ENCODE measurements at places on chromosomes 7 and 10.

- no peak for DNase-seq
Measured at GRCh38 chr10:116771101-116771958, 29.0 kb upstream of the HSPA12A start.

GRCh38 chr7:158716802-158717201 lies 12.2 kb upstream of the NCAPG2 start:
- no peak for DNase-seq

DNA sequence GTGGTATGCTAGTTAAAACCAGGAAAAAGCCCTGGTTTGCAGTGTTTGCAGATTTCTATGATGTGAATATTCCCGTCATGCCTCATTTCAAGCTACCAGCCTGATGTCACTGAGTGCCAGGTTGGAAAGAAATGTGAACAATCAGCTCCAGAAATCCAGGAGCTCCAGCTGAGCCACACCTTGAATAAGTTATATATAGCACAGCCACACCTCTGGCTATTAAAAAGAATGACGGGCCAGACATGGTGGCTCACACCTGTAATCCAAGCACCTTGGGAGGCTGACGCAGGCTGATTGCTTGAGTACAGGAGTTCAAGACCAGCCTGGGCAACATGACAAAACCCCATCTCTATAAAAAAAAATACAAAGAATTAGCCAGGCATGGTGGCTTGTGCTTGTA lies 18.7 kb upstream of the SLF2 start:
- DNase-seq = no peak

DNA sequence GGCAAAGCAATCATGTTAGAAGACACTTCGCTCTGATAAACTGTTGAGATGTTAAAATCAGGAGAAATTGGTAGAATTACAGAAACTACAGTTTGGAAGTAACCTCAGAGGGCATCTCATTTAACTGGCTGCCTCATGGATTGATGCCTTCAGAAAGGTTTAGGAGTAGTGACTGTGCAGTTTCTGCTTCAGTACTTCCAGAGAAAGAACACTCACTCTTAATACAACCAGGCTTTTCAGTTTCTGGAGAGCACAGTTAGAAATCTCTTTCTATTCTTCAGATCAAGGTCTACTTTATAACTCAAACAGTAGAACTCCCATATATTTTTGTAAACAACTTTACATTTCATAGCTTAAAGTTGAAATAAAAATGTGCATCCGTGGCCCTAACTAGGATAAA lies 1358.9 kb upstream of the LRRTM3 start:
- DNase-seq = no peak

- DNase-seq = no peak
Measured at GRCh38 chr10:106338486-106338885, 826.0 kb downstream of the SORCS1 start.

- DNase-seq = no peak
Measured at GRCh38 chr10:33241351-33241750, 93.1 kb downstream of the NRP1 start.

GRCh38 chr7:24574386-24574785 lies 1.1 kb downstream of the PALS2 start:
- DNase-seq = no peak

DNA sequence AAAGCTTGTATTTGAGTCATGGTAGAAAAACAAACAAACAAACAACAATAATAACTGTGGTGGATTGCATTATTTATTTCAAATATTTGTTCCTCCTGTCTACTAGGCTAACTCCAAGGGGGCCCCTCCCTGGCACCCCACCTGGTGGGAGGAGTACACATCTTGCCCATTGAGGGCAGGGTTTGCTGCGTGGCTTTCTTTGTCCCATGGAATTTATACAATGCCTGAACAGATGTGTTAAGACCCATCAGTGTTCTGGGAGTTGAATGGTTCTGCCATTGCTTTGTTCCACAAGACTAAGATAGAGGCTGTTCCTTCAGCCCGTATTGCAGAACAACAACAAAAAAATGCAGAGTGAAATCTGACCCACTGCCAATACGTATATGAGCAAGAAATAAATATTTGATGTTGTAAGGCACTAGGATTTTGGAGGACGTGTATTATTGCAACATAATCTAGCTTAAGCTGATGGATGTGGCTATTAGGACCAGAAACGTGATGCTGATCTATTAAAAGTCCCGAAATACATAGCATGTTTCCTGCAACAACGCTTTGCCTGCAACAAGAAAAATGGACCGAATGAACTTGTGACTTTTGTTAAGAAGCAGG lies 119.1 kb upstream of the JCAD start:
- DNase-seq = no peak

DNA sequence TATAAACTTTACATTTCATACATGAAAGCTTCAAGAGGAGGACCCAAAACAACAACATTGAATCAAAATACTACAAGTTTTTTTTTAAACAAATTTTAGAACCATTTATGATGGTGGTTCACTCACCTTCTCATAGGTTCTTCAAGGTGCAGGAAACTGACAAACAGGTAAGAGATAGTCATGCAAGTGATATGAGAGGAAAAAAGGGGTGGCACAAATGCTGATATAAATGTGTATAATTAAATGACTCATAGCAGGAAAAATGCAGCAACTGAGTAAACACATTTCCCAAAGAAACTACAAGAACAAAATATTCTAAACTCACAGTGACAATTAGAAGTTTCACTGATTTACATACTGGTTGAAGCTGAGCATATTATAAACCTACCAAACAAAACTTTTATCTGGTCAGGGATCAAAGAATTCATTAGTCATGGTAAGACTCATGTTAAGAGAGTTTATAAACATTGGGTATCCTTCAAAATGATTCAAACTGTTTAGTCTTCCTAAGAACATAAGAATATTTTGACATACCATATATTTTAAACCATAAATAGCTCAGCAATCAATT lies 14.1 kb downstream of the ZWINT start:
- DNase-seq = no peak

- DNase-seq = no peak
Measured at GRCh38 chr10:791639-792038, 102.2 kb upstream of the DIP2C start.

DNA sequence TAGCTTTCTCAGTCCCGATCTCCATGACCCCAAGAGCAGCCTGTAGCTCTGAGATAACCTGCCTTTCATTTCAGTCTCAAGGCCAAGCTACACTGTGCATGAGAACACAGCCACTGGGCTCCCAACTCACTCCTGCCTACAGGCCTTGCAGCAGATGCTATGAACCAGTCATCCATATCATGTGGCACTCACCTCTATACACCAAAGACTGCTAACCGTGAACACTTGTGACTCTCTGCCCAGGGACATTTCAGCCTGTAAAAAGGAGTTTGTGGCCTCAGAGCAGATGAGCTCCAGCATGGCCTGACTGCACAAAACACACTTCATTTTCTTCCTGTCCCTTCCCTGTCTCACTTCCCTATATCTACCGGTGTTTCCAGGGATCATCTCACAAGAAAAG lies 56.9 kb upstream of the NPY start:
- DNase-seq = no peak

- no peak for DNase-seq
Measured at GRCh38 chr7:156438011-156438410, 202.6 kb upstream of the RNF32 start.

Measured in stimulated activated CD8-positive, alpha-beta memory T cell treated with anti-CD3 and anti-CD28 coated beads, Interleukin-7, amount 100 ng/mL, for 48 hours (primary cell).